IMR-90 (cell line): ENCODE measurements at places on chromosomes 3 and 15. TPM values are rescaled to one million over a fixed set of nuclear protein-coding genes. Genes with fewer than 3 reads are reported as not detected.

- DNase-seq, result no peak
These were observed 51.6 kb upstream of the ACKR4 start for GRCh38 chr3:132545471-132545870.

DNA sequence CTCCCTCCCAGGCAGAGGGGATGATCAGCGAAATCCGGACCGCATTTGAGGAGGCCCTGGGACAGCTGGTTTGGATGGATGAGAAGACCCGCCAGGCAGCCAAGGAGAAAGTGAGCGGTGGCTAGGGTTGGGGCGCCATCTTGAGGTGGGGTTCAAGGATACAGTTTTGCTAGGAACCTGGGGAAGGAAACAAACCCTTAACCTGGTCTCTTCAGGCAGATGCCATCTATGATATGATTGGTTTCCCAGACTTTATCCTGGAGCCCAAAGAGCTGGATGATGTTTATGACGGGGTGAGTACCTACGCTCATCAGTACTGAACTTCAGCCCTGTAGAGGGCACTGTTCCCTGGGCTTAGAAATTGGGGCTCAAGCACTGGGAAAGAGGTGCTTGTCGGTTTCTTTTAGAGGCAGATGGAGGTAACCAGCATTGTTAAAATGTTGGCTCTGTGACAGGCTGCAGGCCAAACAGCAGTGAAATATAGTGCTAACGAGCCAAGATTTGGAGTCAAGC lies 9.6 kb upstream of the PSMD2 start:
- peak; percentile 38 for DNase-seq

- no peak for DNase-seq
These were observed 429.3 kb downstream of the GRM7 start for GRCh38 chr3:7290077-7290825.

Gene THRB
- total RNA-seq, result under 0.01 TPM in 1 of 2 replicates, not detected in the other

DNA sequence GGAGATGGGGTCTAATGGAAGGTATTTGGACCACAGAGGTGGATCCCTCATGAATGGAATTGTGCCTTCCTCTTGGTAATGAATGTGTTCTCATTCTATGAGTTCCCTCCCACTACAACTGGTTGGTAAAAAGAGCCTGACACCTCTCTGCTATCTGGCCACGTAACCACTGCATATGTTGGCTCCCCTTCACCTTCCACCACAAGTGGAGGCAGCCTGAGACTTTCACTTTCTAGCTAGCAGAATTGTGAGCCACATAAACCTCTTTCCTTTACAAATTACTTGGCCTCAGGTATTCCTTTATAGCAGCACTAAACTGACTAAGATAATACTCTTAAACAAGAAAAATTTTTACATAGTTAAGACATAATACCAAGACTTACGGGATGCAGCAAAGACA lies 155.3 kb downstream of the NR1I2 start:
- DNase-seq, result peak; percentile 10

Gene LINGO1
- total RNA-seq, result not detected in 2 replicates

DNA sequence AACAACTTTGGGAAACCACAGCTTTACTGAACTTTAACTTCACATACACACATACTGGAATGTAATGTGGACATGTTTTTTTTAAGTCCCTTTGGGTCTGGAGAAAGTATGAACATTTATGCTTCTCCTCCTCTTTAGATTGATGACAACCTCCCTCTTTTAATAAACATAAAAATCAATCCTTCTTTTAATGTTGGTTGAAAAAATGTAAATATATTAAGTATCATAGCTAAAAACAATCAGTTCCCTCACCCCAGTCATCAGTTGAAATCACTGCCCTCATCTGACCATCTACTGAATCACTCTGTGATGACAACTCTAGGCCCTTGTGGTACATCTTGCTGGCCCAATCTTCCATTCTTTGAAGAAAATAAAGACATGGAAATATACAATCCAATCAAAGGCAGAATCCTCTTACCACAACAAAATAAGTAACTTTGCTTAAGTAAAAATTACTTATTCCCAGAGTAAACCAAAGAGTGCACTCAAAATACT lies 6.4 kb downstream of the AAGAB start:
- DNase-seq, result peak; percentile 54
